CD4-positive, alpha-beta memory T cell (primary cell): ENCODE measurements at places on chromosomes 6 and 20. TPM values are rescaled to one million over a fixed set of nuclear protein-coding genes. Genes with fewer than 3 reads are reported as not detected.

FKBP5 gene
- total RNA-seq: 72.9 TPM

ADGRF5 gene
- not detected for total RNA-seq

OPN5 gene
- total RNA-seq: not detected

SIM1 gene
- not detected for total RNA-seq

ECT2L gene
- not detected for total RNA-seq

KIF6 gene
- not detected for total RNA-seq

LY86 gene
- total RNA-seq: 1.5 TPM

RFX6 gene
- total RNA-seq: not detected

EMILIN3 gene
- total RNA-seq: not detected

TCP11 gene
- total RNA-seq: not detected

TP53TG5 gene
- 0.36 TPM for total RNA-seq

HLA-DQB1 gene
- total RNA-seq: 6.3 TPM

TTI1 gene
- 26.1 TPM for total RNA-seq

BTNL2 gene
- not detected for total RNA-seq

TMEM151B gene
- total RNA-seq: not detected

GLP1R gene
- not detected for total RNA-seq

FERMT1 gene
- total RNA-seq: not detected

COL19A1 gene
- total RNA-seq: not detected

MYO6 gene
- total RNA-seq: 4.1 TPM

LAMA2 gene
- 0.44 TPM for total RNA-seq

PNPLA1 gene
- total RNA-seq: not detected

STK35 gene
- 18.5 TPM for total RNA-seq

WFDC2 gene
- 0.73 TPM for total RNA-seq

CASS4 gene
- total RNA-seq: 10.9 TPM

MICA gene
- total RNA-seq: 21.2 TPM

EPPIN gene
- total RNA-seq: not detected

MOXD1 gene
- not detected for total RNA-seq

MLN gene
- not detected for total RNA-seq

GPX5 gene
- not detected for total RNA-seq

CAPN11 gene
- not detected for total RNA-seq

ECI2 gene
- 59.8 TPM for total RNA-seq

ZC2HC1B gene
- not detected for total RNA-seq

GSTA4 gene
- total RNA-seq: not detected

BMP2 gene
- total RNA-seq: not detected

ARG1 gene
- total RNA-seq: not detected

ADGRF1 gene
- not detected for total RNA-seq

BPI gene
- total RNA-seq: not detected

BPIFB1 gene
- not detected for total RNA-seq

RNF182 gene
- not detected for total RNA-seq

CCM2L gene
- not detected for total RNA-seq

TBC1D32 gene
- 11.2 TPM for total RNA-seq

TMEM200A gene
- total RNA-seq: 1.2 TPM

CGAS gene
- 16.4 TPM for total RNA-seq
